ENCODE measurements at places on chromosomes 13 and 19.

DNA sequence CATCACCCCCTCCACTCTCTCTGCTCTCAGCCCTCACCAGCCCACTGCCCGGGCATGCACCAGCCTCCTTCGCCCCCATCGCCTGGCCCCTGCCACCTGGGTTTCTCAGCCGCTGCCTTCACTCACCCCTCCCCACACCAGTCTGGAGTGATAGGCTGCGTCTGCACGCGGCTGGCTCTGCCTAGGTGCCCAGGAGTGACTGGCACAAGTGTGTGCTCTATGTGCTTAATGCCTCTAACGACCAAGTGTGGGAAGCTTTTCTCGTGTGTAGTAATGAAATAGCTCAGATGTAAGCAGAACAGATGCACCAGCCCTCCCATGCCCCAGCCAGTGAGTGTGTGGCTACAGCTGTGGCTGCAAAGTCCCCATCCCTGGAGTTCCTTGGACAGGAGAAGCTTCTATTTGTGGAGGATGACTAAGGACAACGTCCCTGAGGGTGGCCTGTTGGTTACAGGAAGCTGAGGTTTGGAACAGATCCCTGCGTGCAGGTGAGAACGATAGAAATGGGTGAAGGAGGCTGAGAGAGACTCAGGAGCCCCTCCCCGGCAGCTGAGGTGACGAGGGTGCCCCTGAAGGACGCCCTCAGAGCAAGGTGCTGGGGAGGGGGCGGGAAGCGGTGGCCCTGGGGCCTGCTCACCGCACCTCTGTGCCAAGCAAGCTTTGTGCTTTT is 35.6 kb downstream of the ATP11A start:
- no peak for DNase-seq

DNA sequence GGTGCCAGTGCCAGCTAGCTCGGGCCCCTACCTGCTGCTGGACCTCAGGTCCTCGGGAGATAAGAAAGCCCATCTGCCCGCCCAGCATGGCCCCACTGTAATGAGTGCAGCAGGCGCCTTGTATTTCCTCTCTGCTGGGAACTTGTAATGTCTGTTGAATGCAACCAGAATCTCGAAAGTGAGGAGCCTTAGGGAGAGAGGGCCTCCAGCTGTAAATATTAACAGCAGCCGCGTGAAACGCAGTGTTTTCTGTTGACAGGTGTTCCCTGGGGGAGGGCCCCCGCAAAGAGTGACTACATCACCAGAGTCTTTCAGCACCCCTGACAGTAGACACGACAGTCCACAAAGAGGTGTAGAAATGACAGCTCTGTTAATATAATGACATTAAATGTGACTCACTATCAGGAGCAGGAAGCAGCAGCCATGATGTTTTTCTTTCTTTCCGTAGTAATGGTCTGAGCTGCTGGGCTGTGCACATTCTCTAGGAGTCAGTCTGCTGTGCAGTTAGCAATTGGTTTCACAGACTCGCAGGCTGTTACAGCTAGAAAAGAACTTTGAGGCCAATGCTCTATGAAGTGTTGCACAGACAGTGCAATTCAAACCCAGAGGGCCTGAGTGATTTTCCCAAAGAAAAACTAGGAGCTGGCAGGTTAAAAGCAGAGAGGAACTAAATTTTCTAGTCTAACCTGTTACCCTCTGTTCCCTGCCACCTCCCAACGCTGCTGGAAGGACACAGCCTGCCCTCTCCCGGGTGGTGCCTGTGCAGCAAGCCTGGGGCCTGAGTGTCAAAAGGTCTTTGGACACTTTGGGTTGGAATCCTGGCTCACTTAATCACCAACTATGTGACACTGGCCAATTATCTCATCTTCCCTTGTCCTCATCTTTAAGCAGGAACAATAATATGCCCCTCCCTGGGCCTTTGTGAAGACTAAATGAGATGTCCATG is 58.6 kb upstream of the WASF3 start:
- no peak for DNase-seq

DNA sequence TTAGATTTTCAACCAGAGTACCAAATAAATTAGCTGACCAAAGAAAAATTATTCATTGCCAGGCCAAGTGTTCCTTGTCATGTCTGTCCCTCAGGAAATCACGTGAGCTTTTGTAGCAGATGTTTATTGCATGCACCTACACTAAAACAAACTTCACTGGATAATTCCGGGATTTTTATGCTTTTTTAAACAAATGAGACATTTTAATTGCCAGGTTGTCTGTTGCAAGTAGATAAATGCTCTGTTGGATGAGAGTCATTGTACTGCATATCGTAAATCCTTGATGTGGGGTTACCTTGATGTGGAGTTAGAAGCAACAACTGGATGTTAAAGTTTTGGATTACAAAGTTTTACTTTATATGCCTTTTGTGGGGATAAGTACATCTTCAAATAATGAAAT is 1187.7 kb upstream of the PCDH9 start:
- DNase-seq, result no peak

DNA sequence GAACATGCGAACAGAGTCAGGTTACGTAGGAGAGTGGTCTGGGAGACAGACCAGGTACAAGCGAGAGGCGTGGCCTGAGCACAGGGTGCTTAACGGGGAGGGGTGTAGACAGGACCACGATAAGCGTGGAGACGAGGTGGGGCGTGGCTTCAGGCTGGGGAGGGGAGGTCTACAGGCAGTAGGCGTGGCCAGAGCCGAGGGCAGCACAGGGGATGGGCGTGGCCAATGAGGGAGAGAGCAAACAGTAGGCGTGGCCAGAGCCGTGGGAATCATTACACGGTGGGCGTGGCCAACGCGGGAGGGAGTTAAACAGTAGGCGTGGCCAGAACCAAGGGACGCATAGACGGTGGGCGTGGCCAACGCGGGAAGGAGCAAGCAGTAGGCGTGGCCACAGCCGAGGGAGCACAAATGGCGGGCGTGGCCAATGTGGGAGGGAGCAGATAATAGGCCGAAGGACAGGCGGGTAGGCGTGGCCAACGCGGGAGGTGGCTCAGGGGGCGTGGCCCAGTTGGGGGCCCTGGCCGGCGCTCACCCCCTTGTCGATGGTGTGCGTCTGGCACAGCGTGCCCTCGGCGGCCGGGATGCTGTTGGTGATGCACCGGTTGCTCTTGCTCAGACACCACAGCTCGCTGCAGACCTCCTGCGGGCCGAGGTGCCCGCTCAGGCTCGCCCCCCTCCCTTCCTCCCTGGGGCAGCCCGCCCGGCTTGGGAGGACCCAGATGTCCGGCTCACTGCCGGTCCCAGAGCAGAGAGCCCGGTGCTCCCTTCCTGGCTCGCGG is 15.2 kb upstream of the MYO1F start:
- peak; percentile 86 for DNase-seq

DNA sequence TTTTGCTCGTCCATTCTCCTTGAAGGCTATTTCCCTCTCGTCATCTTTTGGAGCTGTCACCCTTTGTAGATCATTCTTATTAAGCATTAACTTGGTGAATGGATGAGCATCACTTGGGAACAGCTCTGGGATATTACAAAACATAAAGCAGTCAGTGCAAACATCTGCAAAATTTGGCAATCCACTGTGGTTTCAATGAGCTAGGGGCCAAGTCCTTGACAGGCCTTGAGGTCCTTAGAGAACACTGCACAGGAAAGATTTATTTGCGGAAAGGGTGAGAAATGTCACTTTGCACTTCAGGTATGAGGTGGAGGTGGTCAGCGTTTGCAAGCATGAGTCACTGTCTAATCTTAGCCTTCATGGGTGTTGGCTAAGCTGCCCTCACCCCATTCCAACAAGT is 239.7 kb upstream of the MAB21L1 start:
- no peak for DNase-seq

GRCh38 chr19:10404888-10405820 is 1.8 kb upstream of the CDC37 start:
- no peak for DNase-seq

- DNase-seq, result no peak
Observed at GRCh38 chr13:56347014-56347413, 793.7 kb upstream of the PRR20A start.

DNA sequence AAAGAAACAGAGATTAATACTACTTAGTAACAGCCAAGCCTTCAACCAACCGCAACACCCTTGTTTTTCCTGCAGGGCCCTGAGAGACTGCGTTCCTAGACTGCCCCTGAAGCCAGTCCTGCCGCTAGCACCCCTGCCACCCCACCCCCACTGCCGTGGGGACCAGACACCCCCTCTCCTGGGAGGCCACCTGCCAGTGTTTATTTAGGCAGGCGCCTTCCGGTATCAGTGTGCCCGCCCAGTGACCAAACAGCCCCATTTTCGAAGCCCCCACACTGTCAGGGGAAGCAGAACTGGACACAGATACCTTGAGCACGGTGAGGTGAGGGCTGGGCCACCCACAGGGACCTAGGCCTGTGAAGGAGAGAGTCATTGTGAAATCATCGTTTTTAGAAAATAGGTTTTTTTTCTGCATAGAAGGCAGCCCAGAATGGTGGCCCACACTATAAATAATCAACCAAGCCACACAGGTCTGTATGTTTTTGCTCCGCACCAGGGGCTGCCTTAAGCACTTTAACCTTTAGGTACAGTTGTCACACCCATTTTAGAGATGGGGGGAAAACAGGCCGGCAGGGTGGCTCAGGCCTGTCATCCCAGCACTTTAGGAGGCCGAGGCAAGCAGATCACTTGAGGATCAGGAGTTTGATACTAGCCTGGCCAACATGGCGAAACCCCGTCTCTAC is 3.5 kb upstream of the TLE5 start:
- peak; percentile 63 for DNase-seq

GRCh38 chr19:48186015-48186414 is 15.5 kb downstream of the ZSWIM9 start:
- DNase-seq, result no peak

DNA sequence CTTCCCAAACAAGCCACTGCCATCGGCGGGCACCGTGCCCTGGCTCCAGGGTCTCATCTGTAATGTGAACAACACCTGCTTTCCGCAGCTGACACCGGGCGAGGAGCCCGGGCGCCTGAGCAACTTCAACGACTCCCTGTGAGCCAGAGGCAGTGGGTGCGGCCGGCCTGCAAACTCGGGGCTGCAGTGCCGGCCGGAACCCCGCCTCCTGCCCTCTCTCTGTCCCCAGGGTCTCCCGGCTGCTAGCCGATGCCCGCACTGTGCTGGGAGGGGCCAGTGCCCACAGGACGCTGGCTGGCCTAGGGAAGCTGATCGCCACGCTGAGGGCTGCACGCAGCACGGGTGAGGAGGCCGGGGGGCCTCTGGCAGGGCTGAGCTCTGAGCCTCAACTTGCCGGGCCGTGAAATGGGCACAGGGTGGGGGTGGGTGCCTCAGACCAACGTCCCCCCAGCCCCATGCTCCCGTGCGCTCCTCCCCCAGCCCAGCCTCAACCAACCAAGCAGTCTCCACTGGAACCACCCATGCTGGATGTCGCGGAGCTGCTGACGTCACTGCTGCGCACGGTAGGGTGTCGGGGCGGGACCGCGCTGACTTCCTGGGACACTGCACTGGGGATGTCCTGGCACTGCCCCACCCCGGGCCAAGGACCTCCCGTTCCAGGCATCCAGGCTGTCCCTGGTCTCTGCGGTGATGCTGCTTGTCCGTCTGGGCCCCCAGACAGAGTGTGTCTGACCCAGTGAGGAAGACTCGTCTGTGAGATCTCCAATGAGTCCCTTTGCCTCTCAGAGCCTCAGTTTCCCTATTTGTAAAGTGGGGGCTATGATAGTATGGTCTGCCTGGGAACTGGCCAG is 2.2 kb downstream of the ABCA7 start:
- DNase-seq, result peak; percentile 92

GRCh38 chr13:29196409-29197074 is 376.4 kb downstream of the MTUS2 start:
- DNase-seq, result no peak

DNA sequence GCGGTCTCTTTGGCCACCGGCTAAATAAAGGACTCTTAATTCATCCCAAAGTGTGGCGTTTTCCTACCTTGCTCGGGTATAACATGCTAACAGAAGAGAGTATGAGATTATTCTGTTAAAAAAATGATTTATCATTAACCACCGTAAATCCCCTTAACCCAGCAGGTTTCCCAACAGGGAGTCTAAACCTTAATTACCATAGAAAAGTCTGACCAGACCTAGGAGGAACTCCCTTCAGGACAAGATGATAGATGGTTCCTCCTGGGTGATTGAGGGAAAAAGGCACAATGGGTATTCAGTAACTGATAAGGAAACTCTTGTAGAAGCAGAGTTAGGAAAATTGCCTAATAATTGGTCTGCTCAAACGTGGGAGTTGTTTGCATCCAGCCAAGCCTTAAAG is 193.7 kb downstream of the ZNF737 start:
- no peak for DNase-seq

DNA sequence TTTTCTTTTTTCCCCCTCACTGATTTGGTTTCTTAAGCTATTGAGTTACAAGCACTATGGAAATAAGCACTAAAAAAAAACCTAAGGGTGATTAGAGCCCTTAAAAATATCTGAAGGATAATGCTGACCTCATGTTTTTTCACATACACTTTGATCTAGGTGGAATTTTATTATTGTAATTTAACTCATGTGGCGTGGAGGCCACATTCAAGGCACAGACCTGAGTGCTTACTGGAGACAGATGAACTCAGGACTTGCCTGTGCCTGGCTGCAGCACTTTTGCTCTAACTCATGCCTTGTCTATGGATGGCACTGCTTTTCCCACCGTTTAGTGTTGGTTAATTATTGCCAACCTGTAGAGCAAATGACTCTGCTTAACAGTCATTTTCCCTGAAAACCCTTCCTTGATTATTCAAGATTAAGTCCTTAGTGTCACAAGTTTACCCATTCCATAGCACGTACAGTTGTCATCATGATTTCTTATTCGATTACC is 541.4 kb downstream of the GPC6 start:
- DNase-seq, result no peak

GRCh38 chr13:81990652-81991051 is 1649.7 kb upstream of the SPRY2 start:
- DNase-seq, result no peak

GRCh38 chr13:36570489-36570888 is 103.3 kb upstream of the SERTM1 start:
- no peak for DNase-seq

GRCh38 chr19:2551172-2551863 is 75.4 kb downstream of the GADD45B start:
- no peak for DNase-seq

DNA sequence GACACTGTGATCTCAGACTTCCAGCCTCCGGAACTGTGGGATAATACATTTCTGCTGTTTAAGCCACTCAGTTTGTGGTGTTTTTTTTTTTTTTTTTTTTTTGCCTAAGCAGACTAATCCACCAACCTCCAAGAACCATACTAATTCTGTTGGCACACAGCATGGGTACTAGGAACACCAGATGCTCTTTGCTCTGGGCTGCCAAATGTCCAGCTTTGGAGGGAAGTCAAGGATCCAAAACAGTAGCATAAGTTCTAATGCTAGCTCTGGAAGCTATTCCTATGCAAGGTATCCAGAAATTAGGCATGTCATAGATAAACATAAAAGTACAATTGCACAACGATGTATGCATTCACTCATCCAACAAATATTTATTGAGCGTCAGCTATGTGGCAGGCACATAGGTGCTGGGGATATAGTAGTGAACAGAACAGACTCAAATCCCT is 64.5 kb upstream of the WDFY2 start:
- no peak for DNase-seq

DNA sequence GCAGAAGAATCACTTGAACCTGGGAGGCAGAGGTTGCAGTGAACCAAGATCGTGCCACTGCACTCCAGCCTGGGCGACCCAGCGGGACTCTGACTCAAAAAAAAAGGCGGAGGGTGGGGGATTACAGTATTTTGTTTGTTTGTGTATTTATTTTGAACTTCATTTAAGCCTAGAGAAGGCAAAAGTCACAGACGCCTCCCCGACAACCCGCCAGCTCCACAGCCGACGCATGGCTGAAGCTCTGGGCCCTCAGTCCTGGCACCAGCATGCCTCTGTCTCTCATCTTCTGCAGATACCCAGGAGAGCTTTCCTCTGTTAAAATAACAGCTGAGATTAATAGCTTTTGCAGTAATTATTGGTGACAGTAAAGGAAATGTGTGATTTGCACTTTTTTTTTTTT is 17.2 kb upstream of the PDCD5 start:
- DNase-seq, result no peak

- DNase-seq, result no peak
Observed at GRCh38 chr13:113231306-113232207, 22.1 kb downstream of the CUL4A start.
